ENCODE measurements at places on chromosomes 3 and 15.

- H3K27ac ChIP-seq = no peak overlapping the region
- H3K36me3 ChIP-seq = no peaks in the 10 kb centered on the region
- no peaks in the 10 kb centered on the region for H3K27me3 ChIP-seq
- H3K4me1 ChIP-seq = peaks cover 6% of the 10 kb centered on the region
- no peak overlapping the region for H3K4me3 ChIP-seq
These were observed 614.4 kb downstream of the FHIT start for GRCh38 chr3:60636846-60637245.

GRCh38 chr15:26744894-26745293, 28.0 kb downstream of the GABRB3 start:
- no peak overlapping the region for H3K4me3 ChIP-seq
- no peak for DNase-seq
- H3K27ac ChIP-seq = no peak overlapping the region
- no peaks in the 10 kb centered on the region for H3K27me3 ChIP-seq
- H3K4me1 ChIP-seq = no peaks in the 10 kb centered on the region

DNA sequence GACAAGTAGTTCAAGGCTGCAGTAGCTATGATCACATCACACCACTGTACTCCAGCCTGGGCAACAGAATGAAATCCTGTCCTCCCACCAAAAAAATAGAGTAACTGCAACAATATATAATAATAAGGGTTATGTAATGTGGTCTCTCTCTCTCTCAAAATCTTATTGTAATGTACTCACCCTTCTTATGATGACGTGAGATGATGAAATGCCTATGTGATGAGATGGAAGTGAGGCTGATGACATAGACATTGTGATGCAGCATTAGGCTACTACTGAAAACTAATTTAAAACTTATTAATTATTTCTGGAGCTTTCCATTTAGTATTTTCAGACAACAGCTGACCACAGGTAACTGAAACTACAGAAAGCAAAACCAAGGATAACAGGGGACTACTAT, 27.4 kb downstream of the TASOR start:
- DNase-seq = no peak
- H3K4me3 ChIP-seq = no peak overlapping the region
- H3K4me1 ChIP-seq = no peaks in the 10 kb centered on the region
- H3K36me3 ChIP-seq = peaks cover 34% of the 10 kb centered on the region
- no peak overlapping the region for H3K27ac ChIP-seq

DNA sequence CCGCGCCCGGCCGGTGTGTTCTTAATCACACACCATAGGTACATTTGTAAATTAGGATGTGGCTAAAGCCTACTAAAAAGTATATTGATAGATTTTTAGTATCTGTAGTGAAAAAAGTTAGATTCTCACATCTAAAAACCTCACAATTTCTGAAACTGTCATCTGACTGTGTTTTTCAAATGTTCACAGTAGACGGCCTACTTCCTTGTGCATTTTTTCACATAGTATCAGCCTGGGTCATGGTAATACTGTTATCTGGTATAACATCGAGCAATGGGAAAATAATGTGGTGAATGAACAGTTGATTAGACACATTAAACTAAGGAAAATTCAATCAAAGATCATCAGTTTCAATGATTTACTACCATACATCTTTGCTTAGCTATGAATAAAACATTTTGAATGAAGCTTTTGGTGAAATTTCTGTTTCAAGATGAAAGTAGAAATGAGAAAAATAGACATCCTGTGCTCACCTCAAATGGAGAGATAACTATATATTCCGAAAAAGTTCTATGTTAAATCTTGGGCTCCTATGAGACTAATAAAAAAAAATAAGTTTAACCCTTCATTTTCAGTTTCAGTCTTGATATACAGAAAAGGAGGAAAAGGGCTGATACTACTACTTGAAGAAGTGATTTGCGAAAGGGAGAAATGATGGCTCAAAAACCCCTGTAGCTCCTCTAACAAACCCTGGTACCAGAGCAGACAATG, 262.7 kb downstream of the ZBTB20 start:
- no peaks in the 10 kb centered on the region for H3K27me3 ChIP-seq
- H3K4me3 ChIP-seq = no peak overlapping the region
- H3K4me1 ChIP-seq = no peaks in the 10 kb centered on the region
- no peak for DNase-seq
- H3K27ac ChIP-seq = no peak overlapping the region

DNA sequence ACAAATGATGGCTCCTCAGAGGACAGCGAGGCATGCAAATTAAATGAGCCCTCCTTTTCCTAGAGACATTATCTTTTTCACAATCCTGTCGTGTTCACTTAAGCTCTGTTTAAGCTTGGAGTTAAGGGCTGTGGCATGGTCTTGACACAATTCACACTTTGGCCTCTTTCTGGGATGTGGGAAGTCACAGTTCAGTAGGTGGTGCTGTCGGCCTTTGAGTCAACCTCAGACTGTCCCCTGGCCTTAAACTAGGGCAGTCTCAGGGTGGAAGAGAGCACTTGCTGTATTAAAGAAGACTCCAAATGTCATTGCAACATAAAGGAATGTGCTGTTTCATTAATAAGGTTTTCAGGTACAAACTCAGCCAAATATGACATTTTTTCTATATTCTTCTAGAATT, 351.0 kb downstream of the MCTP2 start:
- H3K36me3 ChIP-seq = no peaks in the 10 kb centered on the region
- H3K4me3 ChIP-seq = no peak overlapping the region
- H3K4me1 ChIP-seq = peaks cover 3% of the 10 kb centered on the region
- DNase-seq = peak; percentile 49
- H3K27ac ChIP-seq = no peak overlapping the region
- peaks cover 4% of the 10 kb centered on the region for H3K27me3 ChIP-seq

GRCh38 chr3:127233371-127233770, 40.4 kb downstream of the PRR23E start:
- no peak overlapping the region for H3K4me3 ChIP-seq
- H3K27me3 ChIP-seq = peaks cover 10% of the 10 kb centered on the region
- no peak overlapping the region for H3K27ac ChIP-seq
- DNase-seq = peak; percentile 40
- H3K4me1 ChIP-seq = no peaks in the 10 kb centered on the region

DNA sequence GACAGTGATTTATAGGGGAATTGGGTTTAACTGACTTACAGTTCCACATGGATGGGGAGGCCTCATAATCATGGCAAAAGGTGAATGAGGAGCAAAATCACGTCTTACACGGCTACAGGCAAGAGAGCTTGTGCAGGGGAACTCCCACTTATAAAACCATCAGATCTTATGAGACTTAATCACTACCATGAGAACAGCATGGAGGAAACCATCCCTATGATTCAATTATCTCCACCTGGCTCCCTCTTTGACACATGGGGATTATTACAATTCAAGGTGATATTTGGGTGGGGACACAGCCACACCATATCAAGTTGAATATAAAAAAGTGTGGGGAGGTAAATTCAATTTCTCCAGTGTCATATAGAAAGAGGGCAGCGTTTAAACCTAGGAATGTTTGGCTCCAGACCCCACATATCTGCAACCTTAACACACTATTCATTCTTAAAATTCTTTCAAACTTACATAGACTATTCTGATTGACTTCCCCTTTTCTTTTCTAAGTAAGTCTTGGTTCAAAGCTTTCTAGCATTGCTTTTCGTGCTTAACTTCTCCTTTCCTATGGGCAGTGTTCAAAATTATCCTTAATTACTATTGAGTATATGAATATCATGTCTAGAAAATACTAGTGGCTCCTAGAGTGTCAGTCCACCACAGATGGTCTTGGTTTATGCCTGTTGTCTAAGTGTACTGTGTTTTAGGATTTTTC, 446.7 kb upstream of the GBE1 start:
- no peaks in the 10 kb centered on the region for H3K36me3 ChIP-seq
- no peak overlapping the region for H3K27ac ChIP-seq
- no peak for DNase-seq

DNA sequence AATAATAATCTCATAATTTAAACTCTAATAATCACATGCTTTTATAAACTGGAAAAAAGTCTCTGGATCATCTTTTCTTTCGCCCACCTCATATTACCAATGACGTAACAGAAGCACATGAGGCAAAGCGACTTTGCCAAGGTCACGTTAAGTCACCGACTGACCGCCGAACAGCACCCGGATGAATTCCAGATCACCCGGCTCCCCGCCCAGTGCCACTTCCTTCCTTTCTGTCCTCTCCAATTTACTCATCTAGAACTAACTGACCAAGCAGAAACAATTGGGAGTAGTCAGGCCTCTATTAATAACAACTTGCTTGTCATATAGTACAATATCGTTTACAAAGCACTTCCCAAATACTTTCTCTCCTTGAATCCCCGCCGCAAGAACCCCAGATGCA, 21.1 kb downstream of the FGF12 start:
- no peaks in the 10 kb centered on the region for H3K4me1 ChIP-seq
- no peak for DNase-seq
- no peaks in the 10 kb centered on the region for H3K27me3 ChIP-seq
- H3K36me3 ChIP-seq = no peaks in the 10 kb centered on the region

DNA sequence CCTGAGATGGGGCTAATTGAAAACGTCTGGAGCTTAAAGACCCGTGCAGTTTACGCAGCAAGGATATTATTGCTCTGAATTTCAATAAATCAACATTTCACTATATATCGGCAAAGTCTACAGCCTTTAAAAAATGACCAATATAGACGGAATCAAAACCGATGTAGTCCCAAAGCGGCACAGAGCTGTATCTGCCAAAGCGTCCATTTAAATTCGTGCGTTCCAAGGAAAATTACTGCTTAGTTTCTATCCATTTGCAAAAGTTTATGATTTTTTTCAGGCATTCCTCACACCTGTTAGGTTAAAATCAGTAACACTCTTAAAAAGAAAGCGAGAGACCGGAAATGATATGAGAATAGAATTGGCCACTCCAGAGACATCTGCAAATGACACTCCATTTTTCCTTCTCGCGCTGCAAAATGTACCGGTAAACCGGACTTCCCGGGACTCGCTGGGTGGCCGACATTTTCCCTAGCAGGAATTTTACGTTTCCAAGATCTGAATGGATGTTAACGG, 777 bp upstream of the EIF4A2 start:
- H3K36me3 ChIP-seq = peaks cover 32% of the 10 kb centered on the region
- no peak for DNase-seq
- H3K27ac ChIP-seq = peak overlapping the region; percentile 96

GRCh38 chr3:17737591-17737990, 4.8 kb downstream of the TBC1D5 start:
- H3K27me3 ChIP-seq = no peaks in the 10 kb centered on the region
- no peak overlapping the region for H3K27ac ChIP-seq
- peaks cover 8% of the 10 kb centered on the region for H3K36me3 ChIP-seq
- no peak for DNase-seq
- H3K4me1 ChIP-seq = peaks cover 10% of the 10 kb centered on the region

- peaks cover 2% of the 10 kb centered on the region for H3K4me1 ChIP-seq
- peaks cover 5% of the 10 kb centered on the region for H3K36me3 ChIP-seq
- H3K27ac ChIP-seq = no peak overlapping the region
- H3K4me3 ChIP-seq = no peak overlapping the region
- H3K27me3 ChIP-seq = no peaks in the 10 kb centered on the region
These were observed 98.5 kb downstream of the LRRC3B start for GRCh38 chr3:26721047-26721446.

GRCh38 chr15:53841651-53842050, 82.2 kb upstream of the WDR72 start:
- no peaks in the 10 kb centered on the region for H3K4me1 ChIP-seq
- no peaks in the 10 kb centered on the region for H3K36me3 ChIP-seq
- H3K27ac ChIP-seq = no peak overlapping the region
- no peaks in the 10 kb centered on the region for H3K27me3 ChIP-seq

GRCh38 chr3:167728176-167728575, 6.5 kb downstream of the PDCD10 start:
- H3K4me3 ChIP-seq = no peak overlapping the region
- H3K4me1 ChIP-seq = peaks cover 2% of the 10 kb centered on the region
- H3K36me3 ChIP-seq = no peaks in the 10 kb centered on the region
- no peaks in the 10 kb centered on the region for H3K27me3 ChIP-seq
- DNase-seq = peak; percentile 19

DNA sequence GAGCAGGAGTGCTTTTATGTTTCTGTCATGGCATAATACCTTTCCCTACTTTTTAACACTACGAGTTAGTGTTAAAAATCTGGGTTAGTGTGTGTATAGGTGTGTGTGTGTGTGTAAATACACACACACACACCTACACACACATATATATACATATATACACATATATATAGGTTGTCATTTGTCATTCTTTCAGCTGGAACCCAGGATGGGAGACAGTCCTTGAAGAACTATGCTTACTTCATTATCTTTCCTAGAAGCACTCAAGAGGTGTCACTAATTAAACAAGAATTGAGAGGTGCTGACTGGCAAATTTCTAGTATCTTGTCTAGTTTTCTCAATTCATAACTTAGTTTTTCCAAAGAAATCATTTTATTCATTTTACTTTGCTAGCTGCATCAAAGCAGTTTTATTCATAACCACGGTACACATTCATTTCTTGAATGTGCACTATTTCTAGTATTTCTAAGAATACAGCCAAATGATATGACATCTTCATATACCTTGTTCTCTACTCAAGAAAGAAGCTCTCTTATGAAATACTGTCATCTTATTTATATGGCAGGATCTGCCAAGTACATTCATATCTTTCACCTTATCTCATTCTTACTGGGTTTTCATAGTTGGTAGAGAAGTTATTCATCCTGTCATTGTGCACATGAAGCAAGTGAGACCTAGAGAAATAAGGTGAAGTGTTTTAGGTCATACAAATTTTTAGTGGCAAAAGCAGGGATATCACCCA, 46.6 kb downstream of the ISL2 start:
- no peaks in the 10 kb centered on the region for H3K27me3 ChIP-seq
- peaks cover 4% of the 10 kb centered on the region for H3K36me3 ChIP-seq
- H3K4me3 ChIP-seq = no peak overlapping the region

- H3K27me3 ChIP-seq = no peaks in the 10 kb centered on the region
- no peak for DNase-seq
- no peaks in the 10 kb centered on the region for H3K36me3 ChIP-seq
- no peak overlapping the region for H3K4me3 ChIP-seq
- peaks cover 3% of the 10 kb centered on the region for H3K4me1 ChIP-seq
These were observed 486.8 kb upstream of the THBS1 start for GRCh38 chr15:39094116-39094515.

GRCh38 chr15:75620058-75620820, 5.3 kb downstream of the SNUPN start:
- H3K27me3 ChIP-seq = no peaks in the 10 kb centered on the region
- peaks cover 54% of the 10 kb centered on the region for H3K36me3 ChIP-seq
- H3K27ac ChIP-seq = peak overlapping the region; percentile 91
- DNase-seq = peak; percentile 97
- peaks cover 17% of the 10 kb centered on the region for H3K4me1 ChIP-seq
- H3K4me3 ChIP-seq = peak overlapping the region; percentile 18

- no peaks in the 10 kb centered on the region for H3K36me3 ChIP-seq
- peak; percentile 33 for DNase-seq
- H3K4me3 ChIP-seq = no peak overlapping the region
- H3K27me3 ChIP-seq = no peaks in the 10 kb centered on the region
- H3K27ac ChIP-seq = no peak overlapping the region
- no peaks in the 10 kb centered on the region for H3K4me1 ChIP-seq
These were observed 309.7 kb downstream of the LSAMP start for GRCh38 chr3:116135457-116136085.

- no peak overlapping the region for H3K4me3 ChIP-seq
- H3K4me1 ChIP-seq = peaks cover 3% of the 10 kb centered on the region
- peaks cover 8% of the 10 kb centered on the region for H3K36me3 ChIP-seq
- no peak overlapping the region for H3K27ac ChIP-seq
- no peak for DNase-seq
These were observed 22.4 kb downstream of the ARL8B start for GRCh38 chr3:5144316-5144994.

All from muscle of leg (tissue), 16 donors.